ENCODE measurements at places on chromosomes 16 and 17.

- no peak for DNase-seq
Observed at GRCh38 chr16:51326131-51326856, 175.2 kb upstream of the SALL1 start.

DNA sequence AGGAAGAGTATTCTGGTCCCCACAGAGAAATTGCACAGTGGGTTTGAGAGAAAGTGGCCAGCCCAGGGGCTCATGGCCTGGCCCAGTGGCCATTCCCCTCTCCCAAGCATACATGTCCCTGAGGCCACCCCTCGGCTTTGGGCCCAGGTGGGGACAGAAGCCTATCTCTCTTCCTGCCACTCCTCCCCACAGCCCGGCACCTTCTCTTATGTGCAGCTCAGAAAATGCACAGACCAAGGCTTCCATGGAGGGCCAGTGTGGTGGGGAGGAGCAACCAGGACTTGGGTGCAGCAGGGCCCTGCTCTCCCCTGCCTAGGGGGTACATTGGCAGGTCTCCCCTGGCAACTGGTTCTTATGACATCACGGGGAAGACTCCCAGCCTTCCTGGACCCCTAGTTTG lies at the start of gene C16orf90:
TSS of gene C16orf90 (minus strand) at position 314 of the 400 bp plus-strand sequence. CDS start at position 246, 68 bp downstream.
- no peak for DNase-seq

- DNase-seq = no peak
Observed at GRCh38 chr16:16083421-16084156, 134.2 kb downstream of the ABCC1 start.

DNA sequence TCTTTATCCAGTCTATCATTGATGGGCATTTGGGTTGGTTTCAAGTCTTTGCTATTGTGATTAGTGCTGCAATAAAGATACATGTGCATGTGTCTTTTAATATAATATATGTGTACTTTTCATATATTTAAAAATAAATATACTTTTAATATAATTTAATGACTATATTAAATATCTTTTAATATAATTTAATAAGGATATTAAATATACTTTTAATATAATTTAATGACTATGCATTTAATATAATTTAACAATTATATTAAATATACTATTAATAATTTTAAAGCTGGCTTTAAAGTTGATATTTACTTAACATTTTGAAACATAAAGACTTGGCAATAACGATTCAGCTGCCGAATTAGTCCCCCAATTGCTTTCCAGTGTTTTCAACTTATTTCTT lies 1.2 kb downstream of the CCL23 start:
- no peak for DNase-seq

- no peak for DNase-seq
Observed at GRCh38 chr17:35245196-35245486, 2.3 kb downstream of the SLFN5 start.

DNA sequence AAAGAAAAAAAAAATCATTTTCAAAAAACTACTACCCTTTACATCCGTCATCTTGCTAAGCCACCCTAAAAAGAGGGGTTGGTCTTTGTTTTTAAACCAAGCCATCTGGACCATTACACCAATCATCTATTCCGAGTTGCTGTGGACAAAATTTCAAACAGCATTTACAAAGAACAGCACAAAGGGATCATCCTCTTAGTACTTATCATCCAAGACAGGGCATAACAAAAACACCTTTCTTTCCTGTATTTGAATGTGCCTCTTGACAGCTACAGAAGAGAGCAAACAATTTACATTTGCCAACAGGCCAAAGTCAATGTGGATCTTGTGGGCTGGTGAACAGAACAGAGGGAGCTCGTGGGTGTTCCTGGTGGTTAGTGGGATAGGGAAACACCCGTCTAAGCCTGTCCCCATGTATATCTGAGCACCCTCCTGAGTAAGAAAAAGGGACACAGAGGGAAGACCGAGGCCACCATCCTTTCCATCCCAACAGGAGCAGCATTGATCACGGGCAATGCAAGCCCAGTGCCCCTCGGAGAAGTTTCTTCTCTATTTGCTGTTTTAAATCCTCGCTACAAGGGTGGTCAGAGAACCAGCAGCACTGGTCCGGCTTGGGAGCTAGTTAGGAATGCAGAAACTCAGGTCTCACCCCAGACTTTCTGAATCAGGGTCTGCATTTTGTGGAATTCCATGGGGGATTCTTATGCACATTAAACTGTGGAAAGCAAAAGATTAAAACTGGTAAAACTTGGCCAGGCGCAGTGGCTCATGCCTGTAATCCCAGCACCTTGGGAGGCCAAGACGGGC lies 1.9 kb downstream of the SLC39A11 start:
- DNase-seq = no peak

GRCh38 chr17:65898651-65899050 lies 293.3 kb downstream of the CEP112 start:
- no peak for DNase-seq

- DNase-seq = no peak
Observed at GRCh38 chr17:74512036-74512435, 19.2 kb downstream of the CD300LB start.

GRCh38 chr17:2347805-2348685 lies 10.7 kb downstream of the SGSM2 start:
- DNase-seq = peak; percentile 37

DNA sequence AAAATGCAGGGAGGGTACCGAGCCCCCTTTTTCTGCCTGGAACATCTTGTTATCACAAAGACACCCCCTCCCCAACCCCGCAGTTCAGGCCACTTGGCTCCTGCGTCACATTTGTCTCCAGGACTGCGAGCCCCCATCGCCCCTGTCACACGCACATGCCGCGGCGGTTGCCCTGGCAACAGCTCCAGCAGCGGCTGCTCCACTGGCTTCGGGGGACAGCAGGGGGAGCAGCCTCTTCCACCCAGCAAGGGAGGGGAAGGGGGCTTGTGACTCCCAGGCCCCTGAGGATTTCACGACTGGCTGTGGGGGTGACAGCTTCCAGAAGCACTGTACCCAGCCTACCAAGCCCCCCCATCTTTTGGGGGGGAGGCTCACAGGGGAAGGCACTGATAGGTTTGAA lies 2.6 kb downstream of the BAIAP3 start:
- DNase-seq = no peak

GRCh38 chr16:11359370-11359769 lies 14.1 kb downstream of the RMI2 start:
- DNase-seq = no peak

DNA sequence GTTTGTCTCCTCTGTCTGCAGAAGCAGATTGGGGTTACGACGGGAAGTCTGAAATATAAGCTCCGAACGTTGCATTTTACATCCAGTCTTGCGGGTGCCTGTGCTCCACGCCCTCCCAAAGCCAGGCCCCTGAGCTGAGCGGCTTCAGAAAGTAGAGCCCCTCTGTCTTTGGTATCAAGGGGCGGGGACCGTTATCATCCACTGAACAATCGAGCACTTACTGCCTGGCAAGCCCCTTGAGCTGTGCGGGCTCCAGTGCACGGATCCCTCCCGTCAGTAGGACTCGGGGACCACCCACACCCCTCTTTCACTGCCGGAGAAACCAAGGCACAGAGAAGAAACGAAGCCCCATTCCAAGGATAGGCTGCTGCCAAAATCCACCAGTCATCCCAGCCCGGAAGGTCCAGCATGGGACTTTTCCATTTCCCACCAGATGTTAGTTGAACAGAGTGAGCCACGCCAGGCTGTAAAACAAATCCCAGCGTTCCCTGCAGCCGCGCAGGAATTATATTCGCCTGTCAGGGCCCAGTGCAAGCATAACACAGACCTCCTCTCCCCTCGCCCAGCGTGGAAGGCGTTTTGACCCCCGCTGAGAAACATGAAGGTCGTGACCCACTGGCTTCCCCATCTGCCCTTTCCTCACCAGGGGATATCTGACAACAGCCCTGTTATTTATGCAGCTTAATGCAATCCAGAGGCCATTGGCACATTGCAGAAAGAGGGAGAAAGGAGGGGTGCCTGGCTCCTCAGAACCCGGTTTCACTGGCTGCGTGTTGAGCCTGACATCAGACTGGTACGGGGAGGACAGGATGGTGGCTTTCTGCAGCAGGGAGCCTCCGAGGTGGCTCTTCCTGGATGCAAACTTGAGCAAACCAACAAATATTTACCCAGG lies 212.2 kb upstream of the FOXF1 start:
- DNase-seq = no peak

DNA sequence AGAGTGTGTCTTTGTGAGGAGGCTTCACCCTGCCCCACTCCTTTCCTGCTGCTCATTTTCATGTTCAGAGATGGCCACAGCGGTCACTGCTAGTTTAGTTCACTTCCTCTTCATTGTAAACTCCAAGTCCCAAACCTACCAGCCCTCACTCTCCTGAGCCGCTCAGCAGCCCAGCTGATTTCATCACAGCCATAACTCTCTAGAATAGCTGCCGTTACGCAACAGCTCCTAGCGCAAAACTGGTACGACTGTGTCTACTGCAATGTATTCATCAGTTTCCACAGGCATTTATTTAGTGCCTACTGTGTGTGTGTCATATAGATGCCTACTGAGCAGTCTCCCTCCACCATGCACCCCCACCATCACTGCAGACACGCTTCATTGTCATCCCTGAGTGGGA lies 233.5 kb upstream of the RPL38 start:
- no peak for DNase-seq

DNA sequence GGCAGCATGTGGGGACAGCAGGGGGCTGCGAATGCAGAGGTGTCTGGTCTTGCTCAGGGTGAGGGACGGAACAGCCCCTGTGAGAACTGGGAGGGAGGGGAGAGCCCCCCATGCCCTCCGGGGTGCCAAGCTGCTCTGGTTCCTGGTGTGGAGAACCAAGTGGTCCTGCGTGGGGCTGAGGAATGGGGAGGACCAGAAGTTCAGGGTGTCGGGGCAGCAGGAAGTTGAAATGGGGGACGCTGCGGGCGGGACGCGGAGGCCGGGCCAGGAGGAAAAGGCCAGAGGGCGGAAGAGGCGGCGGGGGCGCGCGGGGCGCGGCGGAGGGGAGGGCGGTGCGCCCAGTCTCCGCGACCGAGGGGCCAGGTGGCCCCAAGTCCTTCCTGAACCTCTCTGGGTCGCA lies 3.6 kb downstream of the ALDH3A1 start:
- DNase-seq = no peak

DNA sequence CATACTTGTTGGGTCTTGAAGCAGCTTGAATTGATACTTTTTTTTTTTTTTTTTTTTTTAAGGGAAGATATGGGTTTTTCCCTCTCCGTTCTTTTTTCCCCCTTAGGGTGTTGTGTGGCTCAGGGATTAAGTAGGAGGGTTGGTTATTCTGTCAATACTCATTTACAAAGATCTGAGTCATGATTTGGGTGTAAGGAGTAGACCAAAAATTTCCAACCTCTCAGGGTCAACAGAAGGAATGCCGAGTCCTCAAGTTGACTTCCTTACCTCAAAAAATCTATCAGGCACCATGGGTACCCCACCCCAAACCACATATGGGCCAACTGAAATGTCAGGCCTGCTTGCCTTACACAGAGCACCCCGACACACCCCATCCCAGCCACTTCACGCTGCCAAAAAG lies 230.5 kb downstream of the CCDC182 start:
- DNase-seq = no peak

- no peak for DNase-seq
Observed at GRCh38 chr16:24409045-24409444, 130.3 kb upstream of the RBBP6 start.

DNA sequence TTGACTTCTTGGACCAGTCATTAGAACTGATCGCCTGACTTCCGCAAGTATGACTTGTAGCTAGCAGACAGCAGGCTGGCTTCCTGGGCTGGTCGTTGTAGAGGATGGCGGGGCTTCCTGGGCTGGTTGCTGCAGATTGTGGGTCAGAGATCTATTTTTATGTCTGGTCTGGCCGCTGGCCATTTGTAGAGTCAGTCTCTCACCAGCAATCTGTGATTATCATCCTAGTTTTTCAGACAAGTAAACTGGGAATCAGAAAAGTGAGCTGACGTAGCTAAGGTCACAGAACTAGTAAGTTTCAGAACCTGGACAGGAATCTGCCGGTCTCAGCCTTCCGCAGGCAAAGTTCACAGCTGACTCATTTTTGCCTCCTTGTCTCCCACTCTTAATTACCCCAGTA lies 19.1 kb downstream of the GPR142 start:
- no peak for DNase-seq

DNA sequence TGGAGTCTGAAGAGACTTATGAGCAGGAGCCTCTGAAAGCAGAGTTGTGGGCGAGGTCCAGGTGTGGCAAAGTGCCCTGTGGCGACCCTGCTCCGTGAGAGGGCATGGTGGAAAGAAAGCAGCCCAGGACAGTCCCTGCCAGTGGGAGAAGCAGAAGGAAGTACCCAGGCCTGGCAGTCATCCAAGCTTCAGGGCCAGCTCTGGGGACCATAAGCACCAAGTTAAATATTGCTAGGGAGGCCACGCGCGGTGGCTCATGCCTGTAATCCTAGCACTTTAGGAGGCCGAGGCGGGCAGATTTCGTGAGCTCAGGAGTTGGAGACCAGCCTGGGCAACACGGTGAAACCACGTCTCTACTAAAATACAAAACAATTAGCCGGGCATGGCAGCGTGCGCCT lies 4.9 kb upstream of the ASGR1 start:
- no peak for DNase-seq

DNA sequence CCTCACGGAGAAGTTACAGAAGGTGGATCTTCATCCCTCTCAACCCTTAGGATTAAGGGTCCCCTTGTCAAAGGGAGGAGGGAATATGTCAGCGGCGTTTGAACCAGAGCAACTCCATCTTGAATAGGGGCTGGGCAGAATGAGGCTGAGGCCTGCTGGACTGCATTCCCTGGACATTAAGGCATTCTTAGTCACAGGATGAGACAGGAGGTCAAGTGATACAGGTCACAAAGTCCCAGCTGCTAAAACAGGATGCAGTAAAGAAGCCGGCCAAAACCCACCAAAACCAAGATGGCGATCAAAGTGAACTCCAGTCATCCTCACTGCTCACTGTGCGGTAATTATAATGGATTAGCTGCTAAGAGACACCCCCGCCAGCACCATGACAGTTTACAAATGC lies 36.7 kb downstream of the RBFOX3 start:
- no peak for DNase-seq

DNA sequence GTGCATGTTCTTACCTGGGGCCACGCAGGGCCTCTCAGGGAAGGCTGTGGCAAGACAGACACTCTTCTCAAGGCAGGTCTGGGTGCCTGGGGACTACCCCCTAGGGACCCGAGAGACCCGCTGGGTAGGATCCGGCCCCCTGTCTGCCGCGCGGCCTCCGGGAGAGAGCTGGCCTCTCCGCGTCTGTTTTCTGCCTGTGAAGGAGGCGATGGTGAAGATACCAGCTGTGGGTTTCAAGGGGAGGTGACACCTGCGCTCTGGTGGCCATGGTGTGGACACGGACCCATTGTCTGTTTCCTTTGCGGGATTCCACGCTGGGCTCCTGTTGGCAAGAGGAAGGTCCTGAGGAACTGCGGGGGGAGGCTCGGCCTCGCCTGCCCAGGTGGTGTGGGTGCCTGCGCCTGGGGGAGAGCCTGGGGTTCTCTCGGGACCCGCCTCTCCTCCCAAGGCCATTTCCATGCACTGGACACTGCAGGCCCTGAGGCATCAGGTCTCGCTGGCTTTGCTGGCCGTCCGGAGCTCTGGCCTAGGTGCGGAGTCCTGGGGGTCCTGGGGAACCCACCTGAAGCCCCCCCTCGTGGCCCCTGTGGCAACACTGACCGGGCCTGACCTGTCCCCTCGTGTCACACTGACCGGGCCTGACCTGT lies 12.2 kb upstream of the METRNL start:
- DNase-seq = no peak
